ENCODE measurements at places on chromosomes 4 and X.

DNA sequence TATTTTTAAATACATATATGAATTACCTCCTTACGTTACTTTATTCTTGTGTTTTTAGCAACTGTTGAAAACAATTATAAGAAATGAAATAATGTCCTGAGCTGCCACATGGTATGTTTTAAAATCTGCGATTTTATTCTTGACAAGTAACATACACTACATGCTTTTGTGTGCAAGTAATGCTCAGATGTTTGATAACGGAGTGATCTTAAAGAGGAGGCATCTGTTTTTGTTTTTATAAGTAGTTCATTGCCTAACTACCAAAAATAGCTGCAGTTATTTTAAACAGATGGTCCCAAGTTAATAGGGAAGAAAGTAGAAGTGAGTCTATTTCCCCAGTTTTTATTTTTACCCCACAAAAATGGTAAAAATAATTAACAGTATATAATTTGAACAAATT, 55.2 kb downstream of the GAB1 start:
- no peaks in the 10 kb centered on the region for H3K36me3 ChIP-seq
- H3K4me1 ChIP-seq, result no peaks in the 10 kb centered on the region
- H3K27ac ChIP-seq, result no peak overlapping the region
- no peak for DNase-seq
- H3K4me3 ChIP-seq, result no peak overlapping the region

DNA sequence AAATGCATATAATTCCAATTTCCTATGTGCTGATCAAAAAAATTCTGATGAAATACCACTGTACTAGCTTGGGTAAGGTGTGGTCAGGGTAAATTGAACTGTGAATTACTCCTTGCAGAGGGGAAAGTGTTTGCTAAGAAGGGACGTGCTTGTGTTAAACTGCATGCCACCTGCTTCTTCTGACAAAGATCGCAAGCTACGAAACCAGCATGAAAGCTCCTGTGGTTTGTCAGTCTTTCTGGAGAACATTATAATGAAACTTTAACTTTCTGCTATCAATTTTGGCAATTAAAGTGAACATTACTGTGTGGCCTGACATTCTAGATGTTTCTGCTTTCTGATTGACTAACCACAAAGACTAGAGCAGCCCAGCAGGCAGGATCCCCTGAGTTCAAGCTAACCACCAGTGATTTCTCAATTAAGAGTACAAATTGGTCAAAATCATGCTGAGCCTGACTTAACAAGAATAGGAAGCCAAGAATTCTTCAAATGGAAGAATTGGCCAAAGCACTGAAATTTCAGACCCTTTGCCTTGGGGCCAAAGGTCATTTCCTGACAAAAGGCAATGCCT, 239.0 kb downstream of the SLITRK2 start:
- H3K4me3 ChIP-seq, result no peak overlapping the region
- DNase-seq, result no peak
- no peak overlapping the region for H3K27ac ChIP-seq
- no peaks in the 10 kb centered on the region for H3K4me1 ChIP-seq
- no peaks in the 10 kb centered on the region for H3K27me3 ChIP-seq
- no peaks in the 10 kb centered on the region for H3K36me3 ChIP-seq

GRCh38 chr4:121479808-121480207, 99.0 kb upstream of the QRFPR start:
- H3K4me1 ChIP-seq, result peaks cover 12% of the 10 kb centered on the region
- H3K27me3 ChIP-seq, result no peaks in the 10 kb centered on the region
- DNase-seq, result peak; percentile 8
- no peak overlapping the region for H3K27ac ChIP-seq
- H3K4me3 ChIP-seq, result no peak overlapping the region
- H3K36me3 ChIP-seq, result no peaks in the 10 kb centered on the region

DNA sequence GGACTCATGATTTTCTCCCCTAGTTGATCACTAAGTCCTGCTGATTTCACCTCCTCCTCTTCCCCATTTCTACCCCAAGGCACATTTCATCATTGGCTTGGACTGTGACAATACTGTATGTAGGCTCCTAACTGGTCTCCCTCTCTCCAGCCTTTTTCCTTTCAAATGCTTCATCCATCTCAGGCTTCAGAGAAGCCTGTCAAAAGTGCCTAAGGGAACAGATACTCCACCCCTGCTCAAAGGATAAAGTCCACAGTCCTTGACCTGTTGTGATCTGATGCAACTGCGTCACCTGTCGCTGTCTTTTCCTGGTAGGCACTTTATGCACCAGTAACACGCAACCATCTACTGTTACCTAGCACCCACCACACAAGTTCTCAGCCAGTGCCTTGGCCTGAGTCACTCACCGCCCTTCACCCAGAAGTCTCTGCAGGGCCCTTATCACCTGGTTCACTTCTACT, 12.8 kb downstream of the SCARB2 start:
- no peak overlapping the region for H3K4me3 ChIP-seq
- H3K36me3 ChIP-seq, result no peaks in the 10 kb centered on the region
- peaks cover 10% of the 10 kb centered on the region for H3K4me1 ChIP-seq
- no peaks in the 10 kb centered on the region for H3K27me3 ChIP-seq

DNA sequence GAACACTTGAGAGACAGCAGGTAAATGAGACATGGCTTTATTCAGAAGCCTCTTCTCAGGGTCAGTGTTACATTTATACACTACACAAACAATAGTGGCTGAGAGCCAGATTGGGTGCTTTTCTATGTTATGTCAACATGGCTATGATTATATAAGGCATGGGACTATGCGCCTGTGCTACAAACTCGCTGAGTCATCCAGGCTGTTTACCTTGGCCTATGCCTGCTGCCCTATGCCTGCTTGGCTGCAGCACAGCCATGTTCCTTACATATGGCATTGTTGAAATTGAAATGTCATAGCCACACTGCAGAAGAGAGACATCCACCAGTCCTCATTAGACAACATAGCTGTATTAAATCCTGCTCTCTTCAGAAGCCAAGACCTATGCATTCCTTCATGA, 236.3 kb upstream of the NWD2 start:
- no peaks in the 10 kb centered on the region for H3K27me3 ChIP-seq
- no peaks in the 10 kb centered on the region for H3K4me1 ChIP-seq
- no peak overlapping the region for H3K27ac ChIP-seq
- no peaks in the 10 kb centered on the region for H3K36me3 ChIP-seq
- no peak for DNase-seq
- H3K4me3 ChIP-seq, result no peak overlapping the region

- peaks cover 36% of the 10 kb centered on the region for H3K27me3 ChIP-seq
- no peak overlapping the region for H3K4me3 ChIP-seq
- no peaks in the 10 kb centered on the region for H3K4me1 ChIP-seq
- no peak overlapping the region for H3K27ac ChIP-seq
- H3K36me3 ChIP-seq, result no peaks in the 10 kb centered on the region
Measured at GRCh38 chr4:42359711-42360110, 37.6 kb upstream of the SHISA3 start.

DNA sequence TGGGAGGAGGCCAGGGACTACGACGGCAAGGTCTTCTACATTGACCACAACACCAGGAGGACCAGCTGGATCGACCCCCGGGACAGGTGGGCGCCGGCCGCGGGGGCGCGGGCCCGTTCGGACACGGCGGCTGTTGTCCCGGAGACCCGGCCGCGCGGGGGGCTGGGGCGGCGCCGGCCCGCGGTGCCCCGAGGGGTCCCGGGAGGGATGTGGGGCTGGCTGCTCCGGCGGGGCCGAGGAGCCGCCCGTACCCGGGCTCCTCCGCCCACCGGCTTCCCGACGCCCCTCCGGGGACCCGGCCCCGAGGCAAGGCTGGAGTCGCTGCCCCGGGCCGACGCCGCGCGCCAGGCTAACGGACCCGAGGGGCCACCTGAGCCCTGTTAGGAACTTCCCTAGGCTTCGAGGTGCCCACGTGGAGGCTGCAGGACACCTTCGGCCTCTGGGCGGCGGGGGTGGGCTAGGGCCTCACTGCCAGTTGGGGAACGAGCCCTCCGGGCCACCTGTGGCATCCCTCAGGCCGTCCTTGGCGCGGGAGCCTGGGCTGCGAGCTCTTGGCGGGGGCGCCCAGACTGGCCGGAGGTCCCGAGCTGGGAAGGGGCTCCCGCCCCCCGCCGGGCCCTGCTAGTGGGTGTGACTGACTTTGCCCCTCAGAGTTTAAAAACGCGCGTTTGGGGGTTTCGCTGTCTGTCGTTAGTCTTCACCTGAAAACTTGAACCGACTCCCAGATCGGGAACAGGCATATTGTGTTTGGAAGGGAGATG, 660 bp downstream of the WWC2 start:
- no peak for DNase-seq
- H3K4me3 ChIP-seq, result peak overlapping the region; percentile 76
- H3K27me3 ChIP-seq, result no peaks in the 10 kb centered on the region
- H3K36me3 ChIP-seq, result no peaks in the 10 kb centered on the region

GRCh38 chr4:77434299-77435092, 171.1 kb upstream of the CXCL13 start:
- H3K36me3 ChIP-seq, result no peaks in the 10 kb centered on the region
- H3K27me3 ChIP-seq, result no peaks in the 10 kb centered on the region
- H3K4me1 ChIP-seq, result peaks cover 4% of the 10 kb centered on the region
- no peak overlapping the region for H3K4me3 ChIP-seq
- DNase-seq, result no peak

DNA sequence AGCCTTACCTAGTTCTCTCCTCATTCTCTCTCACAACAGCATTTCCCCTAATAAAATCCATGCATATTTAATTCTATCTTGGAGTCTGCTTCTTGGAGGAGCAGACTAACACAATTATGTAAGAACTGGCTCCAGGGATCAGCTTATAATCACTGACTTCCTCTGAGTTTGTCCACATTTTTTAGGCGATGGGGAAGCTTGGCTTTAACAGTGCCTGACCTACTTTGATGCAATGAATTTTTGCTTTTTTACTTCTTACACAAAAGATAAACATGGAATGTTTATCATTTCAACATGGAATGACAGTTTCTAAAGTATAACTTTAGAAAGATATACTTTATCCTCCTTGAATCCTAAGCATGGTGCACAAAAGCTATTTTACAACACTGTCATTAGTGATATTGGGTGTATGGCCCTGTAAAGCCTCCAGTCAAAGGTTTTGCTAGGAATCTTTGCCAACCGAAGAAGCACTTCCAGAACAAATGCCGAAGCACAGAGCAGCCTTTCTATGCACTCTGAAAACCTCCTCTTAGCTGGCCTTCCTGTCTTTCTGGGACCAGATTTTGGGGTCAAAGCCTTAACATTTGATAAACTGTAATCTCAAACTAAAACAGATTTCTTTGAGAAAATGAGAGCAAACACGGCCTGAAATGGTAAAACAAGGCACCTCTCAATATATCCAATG, 736 bp downstream of the BDH2 start:
- no peaks in the 10 kb centered on the region for H3K4me1 ChIP-seq
- H3K27me3 ChIP-seq, result no peaks in the 10 kb centered on the region
- H3K4me3 ChIP-seq, result no peak overlapping the region
- DNase-seq, result no peak
- H3K27ac ChIP-seq, result no peak overlapping the region
- H3K36me3 ChIP-seq, result no peaks in the 10 kb centered on the region

GRCh38 chr4:117425636-117426035, 340.3 kb upstream of the TRAM1L1 start:
- H3K4me3 ChIP-seq, result no peak overlapping the region
- no peaks in the 10 kb centered on the region for H3K4me1 ChIP-seq
- no peak for DNase-seq
- no peaks in the 10 kb centered on the region for H3K36me3 ChIP-seq
- no peaks in the 10 kb centered on the region for H3K27me3 ChIP-seq

DNA sequence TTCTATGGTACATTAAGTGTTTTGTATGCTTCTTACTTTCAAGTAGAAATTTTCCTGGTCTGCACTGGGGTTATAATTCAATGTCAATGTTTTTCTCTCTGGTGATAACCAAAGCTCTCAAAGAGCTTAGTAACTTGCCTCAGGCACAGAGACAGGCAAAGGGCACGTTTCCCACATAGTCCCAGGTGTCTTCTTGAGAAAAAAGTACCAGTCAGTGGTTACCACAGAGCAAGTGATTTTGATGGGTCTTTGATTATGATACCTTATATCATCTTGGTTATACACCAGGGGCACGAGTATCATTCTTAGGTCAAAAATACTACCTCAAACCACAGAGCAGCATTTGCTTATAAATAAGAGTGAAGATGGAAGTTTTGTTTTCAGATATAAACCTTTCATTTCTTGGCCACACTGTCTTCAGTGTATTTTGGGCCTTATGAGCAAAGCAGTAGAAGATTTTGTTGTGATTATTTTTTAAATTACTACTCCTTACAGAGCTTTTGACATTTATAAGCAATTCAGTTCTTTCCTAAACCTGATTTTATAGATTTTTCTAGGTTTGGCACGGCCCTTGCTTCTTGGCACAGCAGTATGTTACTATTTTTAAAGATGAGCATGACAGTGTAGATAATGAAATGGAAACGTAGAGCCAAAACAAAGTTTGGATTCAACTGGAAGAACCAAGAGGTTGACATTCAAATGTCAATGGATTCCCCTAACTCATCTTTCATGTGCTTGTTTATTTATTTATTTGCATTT, 85.3 kb upstream of the TLL1 start:
- H3K27ac ChIP-seq, result no peak overlapping the region
- H3K4me1 ChIP-seq, result no peaks in the 10 kb centered on the region
- no peak overlapping the region for H3K4me3 ChIP-seq
- no peaks in the 10 kb centered on the region for H3K27me3 ChIP-seq
- H3K36me3 ChIP-seq, result no peaks in the 10 kb centered on the region
- no peak for DNase-seq

GRCh38 chrX:110454336-110454735, 95.7 kb downstream of the RTL9 start:
- peaks cover 32% of the 10 kb centered on the region for H3K27me3 ChIP-seq
- no peaks in the 10 kb centered on the region for H3K36me3 ChIP-seq

DNA sequence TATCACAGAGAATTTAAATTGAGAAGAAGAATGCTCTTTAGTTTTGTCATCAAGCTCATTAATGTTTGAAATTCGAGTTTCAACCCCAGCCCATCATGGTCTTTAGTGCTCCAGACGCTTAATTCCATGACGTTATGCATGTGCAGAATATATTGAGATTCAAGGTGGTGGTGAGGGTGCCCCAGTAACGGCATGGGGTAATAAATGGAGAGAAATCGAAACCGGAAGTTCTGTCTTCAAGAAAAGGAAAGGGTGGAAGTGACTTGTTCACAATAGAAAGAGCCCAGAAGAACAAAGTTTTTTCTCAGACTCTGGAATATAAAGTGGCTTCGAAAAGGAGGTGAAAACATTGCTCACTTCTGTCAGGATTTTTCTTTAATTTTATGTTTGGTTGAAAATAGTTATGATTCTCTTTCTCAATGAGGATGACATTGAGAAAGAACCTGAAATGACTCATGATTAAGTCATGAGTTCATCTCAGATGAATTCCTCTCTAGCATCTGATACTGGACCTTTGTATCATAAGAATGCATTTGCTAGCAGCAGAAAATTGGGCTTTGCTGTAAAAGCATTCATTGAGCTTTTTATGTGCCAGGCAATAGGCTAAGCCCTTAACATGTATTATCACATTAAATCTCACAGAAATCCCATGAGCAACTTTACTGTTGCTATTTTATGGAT, 779 bp upstream of the DDX60L start:
- H3K4me1 ChIP-seq, result peaks cover 95% of the 10 kb centered on the region
- H3K27ac ChIP-seq, result peak overlapping the region; percentile 97
- DNase-seq, result peak; percentile 70
- peak overlapping the region; percentile 63 for H3K4me3 ChIP-seq
- H3K27me3 ChIP-seq, result no peaks in the 10 kb centered on the region

- H3K27ac ChIP-seq, result no peak overlapping the region
- no peak for DNase-seq
- H3K4me1 ChIP-seq, result no peaks in the 10 kb centered on the region
Measured at GRCh38 chrX:48998391-48998790, 3.7 kb downstream of the GRIPAP1 start.

- no peak for DNase-seq
- no peak overlapping the region for H3K4me3 ChIP-seq
- no peak overlapping the region for H3K27ac ChIP-seq
- H3K36me3 ChIP-seq, result no peaks in the 10 kb centered on the region
- H3K27me3 ChIP-seq, result no peaks in the 10 kb centered on the region
Measured at GRCh38 chrX:30513284-30513683, 64.3 kb downstream of the TASL start.
